ENCODE measurements at places on chromosomes 13 and 19. TPM values are rescaled to one million over a fixed set of nuclear protein-coding genes. Genes with fewer than 3 reads are reported as not detected.

PROZ gene
- not detected for total RNA-seq

CYP4F2 gene
- not detected for total RNA-seq

TBCB gene
- total RNA-seq, result 152 TPM

IZUMO2 gene
- not detected for total RNA-seq

CYP2A6 gene
- total RNA-seq, result 0.28 TPM

DENND1C gene
- 130 TPM for total RNA-seq

ZFP14 gene
- total RNA-seq, result 9.3 TPM

KLK12 gene
- not detected for total RNA-seq

TNFSF13B gene
- 11.5 TPM for total RNA-seq

FCGBP gene
- total RNA-seq, result 14.0 TPM

CNN1 gene
- not detected for total RNA-seq

ETFB gene
- 121 TPM for total RNA-seq

MYADM gene
- 77.3 TPM for total RNA-seq
